ENCODE measurements at places on chromosomes 2 and 18.

DNA sequence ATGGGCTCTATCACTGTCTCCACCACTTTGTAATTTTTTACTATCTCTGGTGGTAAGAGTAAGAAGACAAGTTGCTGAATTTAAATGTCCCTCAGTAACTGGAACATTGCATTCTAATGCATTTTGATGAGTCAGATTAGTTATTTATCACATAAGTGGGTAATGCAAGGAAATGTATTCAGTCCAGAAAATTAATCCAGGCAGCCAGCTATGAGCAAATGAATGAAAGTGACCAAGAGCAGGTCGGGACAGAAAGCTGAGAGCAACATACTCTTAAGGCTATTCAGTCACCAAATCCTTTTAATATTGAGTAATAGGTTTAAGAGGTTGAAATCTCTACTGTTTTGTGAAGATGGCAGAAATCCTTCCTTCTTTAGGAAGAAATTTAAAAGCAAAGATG is 265.5 kb upstream of the PARD3B start:
- DNase-seq = no peak

GRCh38 chr2:98175811-98176210 is 88.8 kb downstream of the VWA3B start:
- no peak for DNase-seq

- no peak for DNase-seq
Observed at GRCh38 chr2:150449856-150450255, 37.6 kb downstream of the RND3 start.

DNA sequence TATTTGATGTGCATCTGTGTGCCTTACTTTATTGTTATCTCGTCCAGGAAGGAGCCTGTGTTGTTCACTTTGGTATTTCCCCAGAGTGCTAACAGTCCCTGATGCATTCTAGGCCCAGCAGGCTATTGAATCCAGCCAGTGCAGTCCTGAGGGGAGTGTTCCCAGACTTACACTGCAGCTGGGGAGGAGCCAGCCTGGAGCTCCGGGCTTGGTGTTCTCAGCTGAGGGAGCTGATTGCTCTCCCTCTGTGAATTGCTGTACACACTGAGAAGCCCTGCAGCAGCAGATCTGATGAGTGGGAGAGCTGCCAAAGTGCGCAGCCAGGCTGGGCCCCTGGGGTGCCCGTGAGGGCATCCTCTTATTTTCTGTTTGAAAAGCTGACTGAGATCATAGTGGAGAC is 159.2 kb downstream of the GALNT3 start:
- DNase-seq = no peak

DNA sequence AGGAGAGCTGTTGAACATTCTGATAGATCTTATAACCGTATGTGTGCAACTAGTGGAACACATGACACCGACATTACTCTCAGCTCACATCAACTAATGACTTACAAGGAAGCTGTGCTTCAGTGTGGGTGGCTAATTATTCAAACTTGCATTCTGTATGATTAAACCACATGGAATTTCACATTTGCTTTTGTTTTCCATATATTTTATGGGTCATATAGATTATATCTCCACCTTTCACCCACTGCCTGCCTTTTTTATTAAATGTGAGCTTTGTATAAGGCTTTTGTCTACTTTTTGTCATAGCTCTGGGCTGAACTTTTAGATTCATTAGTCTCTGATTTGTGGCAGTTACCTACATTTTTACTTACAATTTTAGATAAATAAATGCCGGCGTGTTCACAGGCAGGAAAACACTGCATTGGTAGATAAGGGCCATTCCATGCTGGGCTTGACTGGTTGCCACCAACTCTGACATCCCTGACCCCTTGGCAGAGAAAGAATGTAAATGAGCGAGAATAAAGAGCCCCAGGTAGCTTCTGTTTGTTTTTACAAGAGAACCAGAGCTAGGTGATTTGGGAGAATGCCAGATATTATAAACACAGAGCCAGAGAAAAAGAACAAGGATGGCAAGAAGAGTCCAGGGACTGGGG is 35.7 kb downstream of the LYPD6 start:
- no peak for DNase-seq

- DNase-seq = no peak
Observed at GRCh38 chr2:22604136-22604535, 780.8 kb upstream of the KLHL29 start.

DNA sequence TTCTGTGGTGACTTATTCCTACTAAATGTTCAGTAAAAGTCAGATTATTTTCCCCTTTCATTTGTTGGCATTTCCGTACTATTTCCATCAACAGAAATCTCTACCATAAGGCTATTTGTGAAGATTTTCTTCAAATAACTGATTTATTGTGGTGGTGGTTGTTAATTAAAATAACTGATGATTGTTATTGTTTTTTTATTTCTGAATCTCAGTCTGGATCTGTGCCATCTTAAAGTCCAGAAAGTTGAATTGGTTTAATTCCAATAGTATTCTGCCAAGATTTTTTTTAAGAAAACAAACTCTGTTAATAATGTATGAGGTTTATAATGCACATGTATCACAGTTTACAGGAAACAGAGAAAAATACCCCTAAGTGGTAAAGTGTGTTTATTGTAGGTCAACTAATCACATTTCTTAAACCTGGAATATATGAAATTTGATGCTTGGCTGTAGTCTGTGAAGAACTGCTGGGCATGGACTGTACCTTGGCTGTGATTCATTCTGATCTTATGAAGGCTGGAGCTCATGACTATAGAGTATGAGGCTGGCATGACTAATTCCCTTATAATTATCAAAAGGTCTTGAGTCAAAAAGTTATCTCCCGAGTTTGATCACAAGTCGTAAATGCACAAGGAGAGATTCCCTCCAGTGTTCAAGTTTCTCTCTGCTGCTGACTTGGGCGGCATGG is 134.2 kb upstream of the RND3 start:
- DNase-seq = no peak

Data from T-helper 2 cell (primary cell).